ENCODE measurements at places on chromosomes 6 and 20. TPM values are rescaled to one million over a fixed set of nuclear protein-coding genes. Genes with fewer than 3 reads are reported as not detected.

ME1 gene
- total RNA-seq, result 12.9 TPM

VGLL2 gene
- total RNA-seq, result not detected

DNA sequence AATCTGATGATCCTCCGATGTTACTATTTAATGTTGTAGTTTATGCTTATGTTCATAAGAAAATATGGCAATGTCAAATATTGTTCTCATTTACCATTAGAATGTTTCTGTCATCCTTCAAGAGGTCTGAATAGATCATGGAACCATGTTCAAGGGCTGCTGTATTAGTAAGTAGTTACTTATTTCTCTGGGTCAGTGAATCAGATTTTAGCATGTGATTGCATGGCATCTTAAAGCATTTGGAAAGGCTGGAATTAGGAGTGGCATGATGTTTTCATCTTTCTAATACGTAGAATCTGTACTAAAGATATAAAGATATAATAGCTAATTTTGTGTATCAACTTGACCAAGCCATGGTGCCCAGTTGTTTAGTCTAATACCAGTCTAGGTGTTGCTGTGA is 40.5 kb upstream of the NKX2-4 start:
- no peak for DNase-seq

NKAIN4 gene
- not detected for total RNA-seq

DNA sequence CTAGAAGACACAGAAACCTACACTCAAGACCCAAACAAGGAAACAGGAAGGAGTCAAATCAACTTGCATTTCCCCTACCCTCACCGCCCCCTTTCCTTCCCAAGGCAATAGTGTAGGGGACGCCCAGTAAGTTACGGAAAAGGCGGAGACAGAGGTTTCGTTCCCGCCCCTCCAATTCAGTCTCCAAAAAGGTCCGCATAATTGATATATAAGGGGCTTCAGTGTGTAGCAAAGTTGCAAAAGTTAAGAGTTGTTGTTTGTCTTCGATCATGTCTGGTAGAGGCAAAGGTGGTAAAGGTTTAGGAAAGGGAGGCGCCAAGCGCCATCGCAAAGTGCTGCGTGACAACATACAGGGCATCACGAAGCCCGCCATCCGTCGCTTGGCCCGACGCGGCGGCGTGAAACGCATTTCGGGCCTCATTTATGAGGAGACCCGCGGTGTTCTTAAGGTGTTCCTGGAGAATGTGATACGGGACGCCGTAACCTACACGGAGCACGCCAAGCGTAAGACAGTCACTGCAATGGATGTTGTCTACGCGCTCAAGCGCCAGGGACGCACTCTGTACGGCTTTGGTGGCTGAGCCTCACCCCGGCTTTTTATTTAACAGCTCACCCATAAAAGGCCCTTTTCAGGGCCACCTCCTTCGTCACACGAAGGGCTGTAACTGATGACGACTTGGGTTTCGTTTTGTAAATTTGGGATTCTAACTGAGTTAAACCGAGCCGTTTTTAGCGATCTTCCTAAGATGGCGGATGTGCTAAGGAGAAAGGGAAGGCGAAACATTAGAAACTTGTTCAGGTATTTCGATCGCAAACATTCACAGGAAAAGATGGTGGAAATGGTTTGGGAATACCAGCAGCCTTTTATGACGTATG is 124.6 kb upstream of the BTN3A2 start:
- DNase-seq, result peak; percentile 66

DNA sequence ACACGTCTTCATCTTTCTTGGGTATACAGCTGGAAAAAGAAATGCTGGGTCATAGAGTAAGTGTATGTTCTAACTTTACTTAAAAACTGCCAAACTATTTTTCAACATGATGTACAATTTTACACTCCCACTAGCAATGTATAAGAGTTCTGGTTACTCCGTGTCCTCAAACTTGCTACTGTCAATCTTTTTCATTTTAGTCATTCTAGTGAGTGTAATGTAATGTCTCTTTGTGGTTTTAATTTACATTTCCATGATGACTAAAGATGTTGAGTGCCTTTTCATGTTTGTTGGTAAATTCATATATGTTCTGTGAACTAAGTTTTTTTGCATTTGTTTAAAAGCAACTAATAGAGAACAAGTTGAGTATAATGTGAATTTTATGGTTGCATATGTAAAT is 43.9 kb downstream of the ATG5 start:
- DNase-seq, result no peak

- DNase-seq, result no peak
Observed at GRCh38 chr6:116390581-116390980, 19.8 kb downstream of the DSE start.

DNA sequence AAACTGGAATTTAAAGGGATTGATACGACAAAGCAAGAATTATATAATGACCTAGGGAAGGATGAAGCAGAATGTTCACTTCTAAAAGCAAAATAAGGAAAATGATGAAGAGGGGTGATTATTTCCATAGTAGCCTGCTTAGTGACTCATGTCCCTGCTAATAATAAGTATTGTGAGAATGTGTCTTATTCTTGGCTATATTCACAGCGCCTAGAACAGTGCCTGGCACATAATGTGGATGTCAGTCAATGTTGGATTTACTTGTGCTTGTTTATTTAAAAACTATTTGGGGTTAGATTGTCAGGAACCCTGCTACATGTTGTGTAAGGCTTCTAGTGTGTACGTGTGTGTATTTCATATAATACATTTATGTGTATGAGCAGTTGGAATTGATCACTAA is 85.1 kb downstream of the ZFAND3 start:
- DNase-seq, result no peak

TBXT gene
- total RNA-seq, result not detected

LZTS3 gene
- total RNA-seq, result 18.5 TPM

GRCh38 chr6:16205377-16206144 is 32.8 kb upstream of the GMPR start:
- DNase-seq, result no peak

KIFC1 gene
- total RNA-seq, result 2.7 TPM

DNA sequence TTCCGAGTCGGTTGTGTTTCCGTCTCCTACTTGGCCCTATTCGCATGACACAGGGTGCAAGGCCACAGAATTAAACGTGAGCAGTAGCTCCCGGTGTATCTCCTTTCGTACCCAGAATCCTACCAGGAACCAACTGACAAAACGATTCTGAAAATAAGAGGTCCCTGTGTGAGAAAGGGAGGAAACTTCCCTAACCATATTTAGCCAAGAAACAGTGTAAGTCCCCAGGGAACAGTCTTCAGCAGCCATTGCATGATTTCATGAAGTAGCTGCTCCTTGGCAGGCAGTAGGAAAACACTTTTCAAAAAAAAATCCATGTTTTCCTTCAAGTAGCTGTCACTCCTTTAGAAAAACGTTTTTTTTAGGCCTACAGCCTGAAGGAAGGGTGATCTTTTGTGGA is 46.9 kb downstream of the PDE10A start:
- DNase-seq, result no peak

ARMC12 gene
- not detected for total RNA-seq

DNA sequence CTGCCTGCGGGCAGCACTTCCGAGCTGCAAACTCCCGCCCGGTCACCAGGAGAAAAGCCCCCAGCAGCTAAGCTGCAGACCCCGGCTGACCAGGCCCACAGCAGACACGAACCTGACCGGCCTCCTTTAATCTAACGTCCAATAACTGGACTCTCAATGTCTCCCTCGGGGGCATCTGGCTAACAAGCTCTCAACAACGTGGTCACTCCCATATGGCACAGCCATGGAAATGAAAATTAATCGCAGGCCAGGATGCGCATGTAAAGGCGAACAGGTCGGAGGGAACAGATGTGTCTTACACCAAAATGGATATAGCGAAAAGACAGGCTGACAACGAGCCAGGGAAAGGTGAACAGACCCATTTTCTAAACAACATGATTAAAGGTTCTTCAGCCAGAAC is 44.4 kb upstream of the SMOC2 start:
- no peak for DNase-seq

DNA sequence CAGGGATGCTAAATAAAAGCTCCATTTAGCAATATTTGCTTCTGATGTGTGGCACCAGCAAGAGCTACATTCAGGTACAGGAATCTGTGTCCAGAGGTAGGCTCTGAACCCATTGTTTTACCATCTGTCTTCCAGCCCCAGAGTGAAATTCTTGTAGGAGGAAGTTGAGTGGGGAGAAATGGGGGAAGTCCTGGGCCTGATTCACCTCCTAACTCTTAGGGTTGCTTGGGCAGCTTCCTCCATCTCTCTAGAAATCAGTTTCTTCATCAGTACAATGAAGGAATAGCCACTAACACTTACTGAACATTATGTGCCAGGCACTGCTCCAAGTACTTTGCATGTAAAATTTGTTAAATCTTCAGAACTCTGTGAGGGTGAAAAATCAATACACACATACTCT is 35.1 kb upstream of the TSPYL1 start:
- no peak for DNase-seq

OTOR gene
- total RNA-seq, result not detected

DNA sequence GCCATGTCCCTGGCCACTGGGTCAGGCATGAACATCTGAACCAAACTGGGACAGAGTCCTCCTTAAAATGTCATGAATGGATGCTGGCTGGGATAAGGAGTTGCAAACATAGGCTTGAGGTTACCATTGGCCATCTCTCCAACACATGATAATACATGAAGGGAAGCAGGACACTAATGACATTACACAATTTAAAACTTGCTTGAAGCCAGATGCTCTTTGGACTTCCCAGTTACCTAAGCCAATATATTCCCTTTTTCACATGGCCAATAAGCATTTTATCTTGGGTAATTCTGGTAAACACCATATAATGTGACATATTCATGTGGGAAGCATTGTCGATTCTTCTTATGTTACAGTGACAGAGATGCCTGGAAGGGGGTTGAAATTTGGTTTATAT is 148.0 kb upstream of the PLN start:
- DNase-seq, result no peak

DNA sequence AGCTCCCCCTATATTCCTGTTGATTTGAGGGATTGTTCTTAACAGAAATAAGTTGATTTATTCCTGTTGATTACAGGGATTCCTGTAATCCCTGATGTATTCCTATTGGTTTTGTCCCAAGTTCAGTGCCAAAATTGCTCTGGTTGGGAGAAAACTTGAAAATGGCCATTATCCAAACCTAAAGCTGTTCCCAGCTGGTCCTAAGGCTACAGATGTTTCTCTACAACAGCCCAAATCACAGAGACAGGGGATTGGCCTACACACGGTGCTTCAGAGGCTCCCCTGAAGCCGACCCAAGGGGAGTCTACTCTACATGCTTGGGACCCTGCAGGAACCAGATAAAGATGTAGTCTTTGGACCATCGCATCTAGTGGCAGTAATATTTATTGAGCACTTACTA is 99.0 kb upstream of the AKAP12 start:
- no peak for DNase-seq

GRCh38 chr6:13302751-13303667 is 25.3 kb downstream of the TBC1D7 start:
- DNase-seq, result peak; percentile 81

VSTM2L gene
- 14.1 TPM for total RNA-seq

DNA sequence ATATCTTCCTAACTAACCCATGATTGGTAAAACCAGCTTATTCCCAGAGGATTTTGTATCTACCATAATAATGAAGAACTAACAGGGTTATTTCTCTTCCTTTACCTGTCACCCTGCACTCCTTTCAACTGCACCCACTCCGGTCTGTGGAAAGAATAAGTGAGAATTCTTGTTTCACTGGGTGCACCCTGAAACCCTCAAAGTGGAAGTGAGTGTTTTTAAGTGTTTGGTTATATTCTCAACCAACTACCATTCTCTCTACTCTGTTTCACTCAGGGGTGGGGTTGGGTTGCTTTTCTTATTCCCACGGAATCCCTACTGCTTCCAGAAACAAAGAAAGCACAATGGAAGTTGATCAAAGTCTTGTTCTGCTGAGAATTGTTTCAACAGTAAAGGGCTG is 42.6 kb upstream of the KHDRBS2 start:
- DNase-seq, result no peak

- no peak for DNase-seq
Observed at GRCh38 chr6:122887941-122888340, 98.9 kb downstream of the SMPDL3A start.

DNA sequence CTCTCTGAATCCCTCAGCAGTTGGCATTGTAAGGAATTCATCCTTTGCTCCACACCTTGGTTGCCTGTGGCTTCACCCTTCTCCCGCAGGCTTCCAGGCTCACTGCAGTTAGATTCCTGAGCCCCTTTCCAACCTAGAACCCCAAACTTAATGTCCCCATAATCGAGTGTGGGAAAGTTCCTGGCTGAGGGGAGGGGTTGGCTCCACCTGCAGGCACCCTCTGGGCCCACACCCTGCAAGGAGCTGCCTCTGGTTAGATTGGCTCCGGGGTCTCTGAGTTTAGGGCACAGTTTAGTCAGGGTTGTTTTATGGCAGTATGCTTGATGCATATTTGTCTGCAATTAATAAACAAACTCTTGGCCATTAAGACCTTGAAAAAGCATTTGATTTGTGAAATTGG is 63.4 kb downstream of the MTHFD1L start:
- no peak for DNase-seq

GRCh38 chr6:133314947-133315346 is 73.8 kb downstream of the EYA4 start:
- no peak for DNase-seq

- no peak for DNase-seq
Observed at GRCh38 chr20:52828199-52828598, 144.0 kb upstream of the TSHZ2 start.

DNA sequence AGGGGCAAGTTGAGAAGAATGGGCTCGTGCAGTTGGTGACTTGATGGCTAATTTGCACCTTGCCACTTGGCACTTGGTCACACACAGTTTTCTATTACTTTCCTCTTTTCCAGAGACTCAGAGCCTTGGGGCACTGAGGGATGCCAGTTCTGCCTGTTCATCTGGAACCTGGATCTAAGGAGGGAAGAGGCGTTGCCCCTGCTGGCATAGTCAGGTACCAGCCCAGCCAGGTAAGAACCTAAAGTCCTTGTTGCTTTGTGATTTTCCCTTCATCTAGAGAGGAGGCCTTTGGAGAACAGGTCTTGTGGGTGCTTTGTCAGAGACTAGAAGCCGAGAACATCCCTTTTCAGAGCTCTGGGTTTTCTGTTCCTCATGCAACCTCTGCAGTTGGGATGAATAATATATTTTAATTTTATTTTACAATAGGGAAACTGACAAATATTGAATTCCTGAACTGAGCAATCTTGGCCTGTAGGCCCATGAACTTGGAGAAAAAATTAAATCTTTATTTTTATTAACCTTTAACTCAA is 11.4 kb downstream of the SYTL3 start:
- no peak for DNase-seq

CNR1 gene
- total RNA-seq, result 21.1 TPM

PARD6B gene
- total RNA-seq, result 32.5 TPM
